ENCODE measurements at places on chromosomes 6 and 20.

DNA sequence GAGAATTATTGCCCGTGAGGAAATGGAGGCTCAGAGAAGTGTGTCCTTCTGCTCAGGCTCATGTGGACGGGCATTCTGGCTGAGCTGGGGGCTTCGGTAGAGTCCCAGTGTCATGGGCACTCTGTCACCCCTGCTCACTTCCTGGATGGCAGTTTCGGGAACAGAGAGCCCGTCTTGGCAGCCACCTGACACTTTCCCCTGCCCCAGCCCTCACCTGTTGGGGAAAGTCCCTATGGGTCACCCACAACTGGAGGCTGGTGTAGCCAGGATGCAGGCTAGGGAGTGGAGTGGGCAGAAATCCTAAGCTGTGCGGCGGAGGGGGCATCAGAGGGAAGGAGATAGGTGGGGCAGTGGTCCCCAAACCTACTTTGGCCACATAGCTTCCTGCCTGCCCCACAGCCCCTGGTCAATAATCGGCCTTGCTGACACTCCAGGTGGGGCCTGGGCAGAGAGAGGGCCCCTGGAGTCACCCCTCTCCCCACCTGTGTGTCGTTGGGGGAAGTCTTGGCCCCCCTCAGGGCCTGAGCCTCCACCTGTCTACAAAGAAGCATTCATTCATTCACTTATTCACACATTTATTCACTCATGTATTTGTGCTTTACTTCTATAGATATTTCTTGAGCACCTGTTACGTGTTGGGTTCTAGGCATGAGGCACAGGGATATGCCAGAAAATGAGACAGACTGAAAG lies 40.5 kb downstream of the SNAI1 start:
- DNase-seq, result no peak

DNA sequence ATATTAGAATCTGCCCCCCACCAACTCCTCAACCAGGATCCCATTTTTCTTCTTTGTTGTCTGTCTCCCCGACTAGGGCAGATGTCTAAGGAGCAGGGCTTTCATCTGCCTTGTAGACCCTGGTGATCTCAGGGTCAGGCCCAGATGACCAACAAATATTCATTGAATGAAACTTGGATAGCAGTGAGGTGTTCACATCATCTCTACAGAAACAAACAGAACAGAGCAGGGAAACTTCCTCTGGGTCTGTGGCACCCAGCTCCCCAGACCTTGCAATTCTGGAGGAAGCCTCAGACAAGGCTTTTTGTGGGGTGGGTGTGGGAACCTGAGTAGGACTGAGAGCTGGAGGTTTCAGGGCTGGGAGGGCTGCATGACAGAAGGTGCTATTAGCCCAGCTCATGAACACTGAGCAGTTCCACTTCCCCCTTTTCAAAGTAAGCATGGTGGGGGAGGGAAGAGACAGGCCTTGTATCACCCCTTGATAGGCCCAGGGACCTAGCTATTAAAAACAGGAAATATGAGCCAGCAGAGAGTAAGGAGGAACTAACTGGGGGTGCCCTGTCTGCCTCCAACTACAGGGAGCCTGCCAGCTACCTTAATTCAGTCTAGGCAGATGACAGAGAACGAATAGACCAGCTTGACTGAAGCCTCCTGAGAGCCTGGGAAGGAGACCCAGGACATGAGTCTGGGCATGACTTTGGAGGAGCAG lies 37.3 kb upstream of the TOP1 start:
- no peak for DNase-seq

GRCh38 chr6:132365281-132365907 lies 35.9 kb downstream of the MOXD1 start:
- no peak for DNase-seq

- no peak for DNase-seq
These were observed 21.9 kb upstream of the CDH22 start for GRCh38 chr20:46330072-46330763.

DNA sequence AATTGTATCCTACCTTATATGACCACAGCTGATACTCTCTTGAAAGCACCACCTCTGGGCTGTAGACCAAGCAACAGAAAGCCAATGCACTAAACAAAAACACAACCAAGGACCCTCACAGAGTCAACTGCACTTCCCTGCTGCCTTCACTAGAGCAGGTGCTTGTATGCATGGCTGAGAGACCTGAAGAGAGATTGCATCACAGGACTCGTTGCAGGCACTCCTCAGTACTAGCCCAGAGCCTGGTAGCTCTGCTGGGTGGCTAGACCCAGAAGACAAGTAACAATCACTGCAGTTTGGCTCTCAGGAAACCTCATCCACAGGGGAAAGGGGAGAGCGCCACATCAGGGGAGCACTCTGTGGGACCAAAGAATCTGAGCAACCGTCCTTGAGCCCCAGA lies 521.6 kb upstream of the IMPG1 start:
- DNase-seq, result no peak

DNA sequence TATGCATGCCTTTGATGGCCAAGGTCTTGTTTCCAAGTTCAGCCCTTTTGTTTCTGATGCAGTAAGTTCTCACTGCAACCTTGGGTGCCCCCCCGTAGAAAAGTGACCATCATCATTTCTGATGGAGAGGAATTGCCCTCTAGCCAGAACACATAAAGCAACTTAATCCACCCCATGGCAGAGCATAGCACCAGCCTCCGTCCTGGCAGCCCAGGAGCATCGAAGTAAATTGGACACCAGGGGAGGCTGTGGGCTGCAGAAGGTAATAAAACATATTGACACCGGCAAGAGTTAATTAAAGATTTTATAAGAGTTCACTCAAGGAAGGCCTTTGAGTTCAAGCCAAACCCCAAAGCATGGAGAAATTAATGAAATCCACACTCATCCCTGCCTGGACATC lies 39.2 kb upstream of the CST7 start:
- no peak for DNase-seq

- DNase-seq, result no peak
These were observed 482.3 kb upstream of the MANEA start for GRCh38 chr6:95094751-95095663.

GRCh38 chr6:14083751-14084150 lies 33.8 kb upstream of the CD83 start:
- DNase-seq, result no peak

GRCh38 chr20:19008497-19008896 lies 194.9 kb downstream of the SCP2D1 start:
- DNase-seq, result no peak

DNA sequence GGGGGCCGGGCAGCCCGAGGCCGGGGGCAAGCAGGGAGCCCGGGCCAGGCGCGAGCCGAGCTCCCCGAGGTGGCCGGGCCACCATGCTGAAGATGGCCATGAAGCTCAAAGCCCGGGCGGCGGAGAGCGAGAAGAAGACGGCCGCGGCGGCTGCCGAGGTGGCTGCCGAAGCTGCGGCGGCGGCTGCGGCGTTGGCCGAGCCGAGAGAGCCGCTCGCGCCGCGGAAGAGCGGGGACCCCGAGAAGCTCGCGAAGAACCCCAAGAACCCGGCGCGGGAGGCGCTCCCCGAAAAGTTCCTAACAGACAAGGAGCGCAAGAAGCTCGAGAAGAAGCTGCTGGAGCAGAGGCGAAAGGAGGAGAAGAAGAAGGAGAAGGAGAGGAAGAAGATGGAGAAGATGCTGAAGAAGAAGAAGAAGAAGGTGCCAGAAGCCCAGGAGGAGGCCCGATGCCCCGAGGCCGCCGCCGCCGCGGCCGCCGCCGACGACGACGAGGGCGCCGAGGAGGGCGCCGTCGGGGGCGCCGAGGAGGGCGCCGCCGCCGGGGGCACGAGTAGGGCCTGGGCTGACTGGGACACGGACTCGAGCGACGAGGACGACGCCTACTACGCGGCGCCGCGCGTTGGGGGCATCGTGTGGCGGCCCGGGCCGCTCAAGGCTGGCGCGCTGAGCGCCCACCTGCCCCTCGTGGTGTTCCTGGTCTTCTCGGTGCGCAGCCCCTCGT lies 37.4 kb downstream of the GNAS start:
- no peak for DNase-seq

DNA sequence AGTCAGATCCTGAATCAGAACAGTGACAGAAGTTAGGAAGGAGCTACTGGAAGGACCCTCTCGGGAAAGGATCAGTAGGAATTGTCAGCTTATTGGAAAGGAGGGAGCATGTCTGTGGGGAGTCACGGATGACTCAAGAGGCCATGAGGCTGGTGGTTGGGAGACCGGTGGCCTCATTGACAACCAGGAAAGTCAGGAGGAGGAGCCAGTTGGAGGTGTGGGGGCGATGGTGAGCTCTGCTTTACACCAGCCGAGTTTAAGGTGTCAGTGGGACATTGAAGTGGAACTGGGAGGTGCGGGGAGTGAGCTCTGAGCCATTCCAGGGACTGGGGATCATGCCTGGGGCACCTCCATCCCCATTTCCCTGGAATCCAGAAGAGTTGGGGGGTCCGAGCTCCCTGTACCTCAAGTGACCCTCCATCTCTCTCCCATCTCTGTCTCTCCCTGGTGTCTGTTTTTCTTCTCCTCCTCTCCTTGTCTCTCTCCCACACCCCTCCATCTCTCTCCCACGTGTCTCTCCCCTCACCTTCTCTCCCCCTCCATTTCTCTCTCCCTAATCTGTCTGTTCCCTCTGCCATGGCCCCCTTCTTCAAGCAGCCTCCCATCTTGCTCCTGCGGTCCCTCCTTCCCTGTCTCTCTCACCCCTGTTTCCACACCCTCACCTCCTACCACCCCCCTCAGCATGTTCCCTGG lies 14.3 kb upstream of the ZBTB9 start:
- no peak for DNase-seq

- DNase-seq, result no peak
These were observed 54.8 kb downstream of the CAP2 start for GRCh38 chr6:17448165-17448564.

GRCh38 chr20:62860924-62861691 lies 514 bp downstream of the TCFL5 start:
- no peak for DNase-seq

DNA sequence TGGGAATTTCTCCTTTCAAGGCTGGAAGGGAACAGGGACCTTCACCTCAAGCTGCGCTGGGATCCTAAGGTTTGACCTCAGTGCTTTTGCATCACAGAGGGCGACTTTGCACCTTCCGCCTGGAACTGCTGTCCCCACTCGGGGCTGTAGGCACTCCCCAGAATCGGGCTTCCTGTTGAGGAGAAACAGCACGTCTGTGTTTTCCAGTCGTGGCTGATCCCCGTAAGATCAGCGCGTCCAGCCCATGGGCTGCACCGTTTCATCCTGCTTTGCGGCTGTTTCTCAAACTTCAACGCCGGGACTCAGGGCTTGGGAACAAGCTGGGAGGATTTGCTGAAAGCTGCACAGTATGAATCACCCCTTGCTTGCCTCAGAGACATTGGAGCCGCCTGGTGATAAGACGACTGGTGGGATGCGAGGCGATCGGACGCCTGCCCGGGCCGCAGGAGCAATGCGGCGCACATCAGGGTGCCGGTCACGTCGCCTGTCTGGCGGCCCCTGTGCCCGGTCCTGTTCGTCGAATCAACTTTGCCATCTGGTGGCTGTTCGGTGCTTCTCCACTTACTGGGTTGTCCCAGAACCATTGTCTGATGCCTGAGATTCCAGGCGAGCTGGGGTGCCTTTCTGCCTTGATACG lies 53.6 kb upstream of the FRMD1 start:
- no peak for DNase-seq

- no peak for DNase-seq
These were observed 141.0 kb downstream of the TFAP2C start for GRCh38 chr20:56769921-56770600.

DNA sequence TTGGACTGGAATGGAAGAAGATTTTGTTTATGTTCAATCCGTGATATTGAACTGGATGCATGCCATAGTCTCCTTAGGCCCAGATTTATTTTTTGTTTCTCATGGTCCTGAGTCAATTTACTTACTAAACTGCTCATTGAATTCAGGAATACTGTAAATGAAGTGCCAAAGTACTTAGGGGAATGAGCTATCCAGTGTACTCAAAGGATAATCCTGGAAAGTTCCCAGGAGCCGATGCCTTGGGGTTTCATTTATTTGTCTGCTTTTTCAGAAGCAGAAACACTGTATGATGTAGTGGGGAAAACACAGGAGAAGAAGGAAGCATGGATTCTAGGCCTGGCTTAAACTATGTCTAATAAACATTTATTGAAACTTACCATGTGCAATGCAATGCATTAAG lies 56.1 kb upstream of the THEMIS start:
- DNase-seq, result no peak

GRCh38 chr6:33415831-33416230 lies 2.1 kb downstream of the CUTA start:
- no peak for DNase-seq

- DNase-seq, result no peak
These were observed 826 bp upstream of the PYGB start for GRCh38 chr20:25247000-25247517.

GRCh38 chr6:117317261-117317660 lies 51.9 kb downstream of the VGLL2 start:
- no peak for DNase-seq

GRCh38 chr6:111993342-111993741 lies 60.6 kb upstream of the CCN6 start:
- DNase-seq, result no peak

- no peak for DNase-seq
These were observed 182.8 kb downstream of the EYS start for GRCh38 chr6:65524232-65524631.

DNA sequence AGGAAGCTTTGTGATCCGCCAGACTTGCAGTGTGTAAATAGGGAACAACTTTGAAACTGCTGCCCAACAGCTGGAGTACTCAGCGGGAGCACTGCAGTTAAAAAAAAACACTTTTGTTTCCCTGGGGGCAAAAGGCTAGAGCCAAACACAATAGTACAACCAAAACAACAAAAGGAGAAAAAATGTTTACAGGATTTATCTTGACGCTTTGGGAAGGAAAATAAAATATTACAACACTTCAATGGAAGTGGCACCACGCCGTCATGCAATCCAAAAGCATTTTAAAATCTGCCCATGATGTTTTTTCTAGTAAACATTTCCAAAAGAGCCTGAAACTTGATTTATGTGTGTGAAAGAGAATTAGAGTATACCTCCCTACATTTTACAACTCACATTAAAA lies 26.0 kb downstream of the PTPRK start:
- DNase-seq, result no peak

Measured in stimulated activated CD8-positive, alpha-beta memory T cell treated with anti-CD3 and anti-CD28 coated beads, Interleukin-4, amount 100 ng/mL, for 24 hours (primary cell).